ENCODE measurements at places on chromosomes 4 and X. TPM values are rescaled to one million over a fixed set of nuclear protein-coding genes. Genes with fewer than 3 reads are reported as not detected.

DNA sequence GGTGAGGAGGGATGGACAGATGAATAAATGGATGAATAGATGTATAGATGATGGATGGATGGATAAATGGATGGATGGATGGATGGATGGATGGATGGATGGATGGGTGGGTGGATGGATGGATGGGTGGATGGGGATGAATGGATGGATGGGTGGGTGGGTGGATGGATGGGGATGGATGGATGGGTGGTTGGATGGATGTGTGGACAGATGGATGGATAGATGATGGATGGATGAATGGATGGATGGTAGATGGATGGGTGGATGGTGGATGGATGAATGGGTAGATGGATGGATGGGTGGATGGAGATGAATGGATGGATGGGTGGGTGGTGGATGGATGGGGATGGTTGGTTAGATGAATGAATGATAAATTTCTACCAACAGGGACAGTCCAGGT, 207.0 kb upstream of the PSAPL1 start:
- no peak for DNase-seq

DNA sequence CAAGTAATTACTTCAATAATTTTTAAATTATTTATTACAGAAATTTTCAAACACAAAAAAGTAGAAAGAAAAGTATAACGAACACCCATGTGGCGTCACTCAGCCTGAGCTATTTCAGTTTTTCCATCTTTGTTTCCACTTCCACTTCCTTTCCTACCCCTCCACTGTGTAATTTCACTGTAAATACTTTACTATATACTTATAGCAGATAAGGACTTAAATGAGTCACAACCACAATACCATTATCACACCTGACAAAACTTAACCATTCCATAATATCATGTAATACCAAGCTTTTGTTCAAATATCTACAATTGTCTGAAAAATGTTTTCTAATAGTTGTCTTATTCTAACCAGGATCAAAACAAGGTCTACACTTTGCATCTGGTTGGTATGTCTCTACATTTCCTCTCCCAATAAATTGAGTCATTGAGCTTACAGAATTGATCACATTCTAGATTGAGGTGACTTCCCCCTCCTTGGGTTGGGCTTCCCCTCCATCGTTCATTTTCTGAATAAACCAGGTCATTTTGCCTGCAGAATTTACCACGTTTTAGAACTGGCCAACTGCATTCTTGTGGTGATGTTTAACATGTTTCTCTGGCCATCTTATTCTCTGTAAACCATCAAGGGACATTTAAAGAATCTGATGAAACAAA, 48.7 kb downstream of the ATP10D start:
- DNase-seq, result no peak

GRCh38 chrX:49995107-49995731, 72.8 kb downstream of the CLCN5 start:
- no peak for DNase-seq

The MAPK10 gene
- 2.4 TPM for polyA plus RNA-seq

GRCh38 chr4:75235359-75235951, 278.7 kb downstream of the RCHY1 start:
- DNase-seq, result no peak

DNA sequence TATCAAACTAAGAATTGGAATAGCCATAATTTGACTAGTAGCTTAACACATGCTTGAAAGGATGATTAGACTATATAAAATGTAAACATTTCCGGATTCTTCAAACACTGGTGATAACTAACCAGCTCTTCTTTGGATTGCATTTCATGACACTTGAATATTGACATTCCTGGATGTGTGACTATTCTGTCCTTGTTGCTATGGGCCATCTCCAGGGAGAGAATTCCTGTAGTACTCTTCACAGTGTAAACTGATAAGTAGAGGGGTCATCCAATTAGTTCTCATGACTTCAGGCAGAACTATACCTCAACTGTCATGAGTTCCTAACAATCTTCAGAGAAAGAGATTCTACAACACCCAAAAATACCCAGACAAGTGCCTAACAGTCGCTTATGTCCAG, 1026.7 kb upstream of the TENM3 start:
- DNase-seq, result no peak

The MAGEB1 gene
- not detected for polyA plus RNA-seq

- no peak for DNase-seq
Observed at GRCh38 chr4:48380583-48381167, 39.3 kb downstream of the SLAIN2 start.

DNA sequence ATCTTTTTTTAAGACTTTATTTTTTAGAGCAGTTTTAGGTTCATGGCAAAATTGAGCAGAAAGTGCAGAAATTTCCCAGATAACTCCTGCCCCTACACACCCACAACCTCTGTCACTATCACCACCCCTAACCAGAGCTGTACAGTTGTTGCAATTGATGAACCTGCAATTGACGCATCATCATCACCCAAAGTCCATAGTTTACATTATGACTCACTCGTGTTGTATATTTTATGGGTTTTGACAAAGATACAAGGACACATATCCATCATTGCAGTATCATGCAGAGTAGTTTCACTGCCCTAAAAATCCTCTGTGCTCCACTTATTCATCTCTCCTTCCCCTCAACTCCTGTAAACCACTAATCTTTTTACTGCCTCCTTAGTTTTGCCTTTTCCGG, 34.5 kb upstream of the WAS start:
- no peak for DNase-seq

The TMEM128 gene
- polyA plus RNA-seq, result 22.6 TPM

The SUPT20HL1 gene
- 0.09 TPM for polyA plus RNA-seq

GRCh38 chr4:87835197-87835596, 2.4 kb downstream of the MEPE start:
- DNase-seq, result no peak

Measured in muscle of back (tissue), 13 donors.